ENCODE measurements at places on chromosomes 16 and 17.

GRCh38 chr17:55168958-55169687 is 95.6 kb upstream of the HLF start:
- no peak for DNase-seq

DNA sequence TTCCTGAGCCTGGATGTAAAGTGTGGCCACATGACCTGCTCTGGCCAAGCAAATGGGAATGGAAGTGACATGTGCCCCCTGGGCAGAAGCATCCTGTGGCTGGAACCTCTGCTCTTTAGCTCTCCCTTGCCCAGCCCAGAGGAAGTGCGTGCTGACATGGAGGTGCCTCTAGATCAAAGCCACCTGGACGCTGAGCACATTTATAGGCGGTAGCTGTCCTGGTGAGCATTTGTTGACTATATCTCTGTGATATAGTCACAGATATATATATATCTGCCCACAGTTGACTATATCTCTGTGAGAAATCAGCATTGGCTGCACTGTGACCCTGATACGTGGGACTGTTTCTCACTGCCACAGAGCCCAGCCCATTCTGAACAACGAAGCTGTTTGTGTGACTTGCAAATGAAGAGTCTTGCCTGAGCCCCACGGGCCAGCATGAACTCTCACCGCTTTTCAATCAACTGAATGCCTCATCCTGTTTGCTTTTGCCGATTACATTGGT is 118.8 kb downstream of the C16orf95 start:
- DNase-seq = no peak

DNA sequence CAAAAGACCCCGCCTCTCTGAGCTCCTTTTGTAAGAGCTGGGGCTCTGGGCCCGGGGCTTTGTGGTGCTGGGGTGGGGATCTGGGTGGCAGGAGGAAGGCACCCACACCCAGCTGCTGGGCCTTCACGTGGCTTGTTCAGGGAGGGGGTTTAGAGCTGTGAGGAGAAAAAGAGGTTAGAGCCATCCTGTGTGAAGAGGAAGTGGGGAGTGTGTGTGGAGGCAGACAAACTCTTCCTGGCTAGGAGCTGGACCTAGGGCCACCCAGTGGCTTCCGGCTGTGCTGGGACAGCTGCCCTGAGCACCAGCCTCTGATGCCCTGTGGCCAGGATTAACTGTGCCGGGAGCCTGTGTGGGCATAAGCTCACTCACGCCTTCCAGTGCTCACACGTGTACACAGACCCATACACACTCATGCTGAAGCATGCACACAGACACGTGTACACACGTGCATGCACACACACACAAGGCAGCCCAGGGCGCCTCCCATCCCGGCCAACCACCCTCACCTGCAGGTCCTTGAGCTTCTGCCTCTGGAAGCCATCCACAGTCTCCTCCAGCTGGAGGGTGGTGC is 7.4 kb downstream of the CIBAR2 start:
- DNase-seq = peak; percentile 6

GRCh38 chr17:66255112-66255511 is 25.9 kb upstream of the APOH start:
- DNase-seq = peak; percentile 81

GRCh38 chr16:48517493-48517892 is 92.5 kb downstream of the N4BP1 start:
- no peak for DNase-seq

DNA sequence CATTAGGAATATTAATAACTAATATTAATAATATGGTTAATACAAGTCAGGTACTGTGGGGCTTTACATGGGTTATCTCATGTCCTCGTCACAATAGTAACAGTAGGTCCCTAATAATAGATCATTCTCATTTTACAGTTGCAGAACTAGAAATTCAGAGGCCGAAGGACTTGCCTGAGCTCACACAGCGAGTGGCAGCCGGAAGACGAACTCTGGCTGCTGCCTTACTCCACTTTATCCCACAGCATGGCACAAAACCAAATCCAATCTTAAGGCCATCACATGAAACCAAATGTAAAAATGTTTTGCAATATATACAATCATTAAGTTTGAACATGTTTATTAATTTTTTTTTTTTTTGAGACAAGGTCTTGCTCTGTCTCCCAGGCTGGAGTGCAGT is 13.6 kb downstream of the GNA13 start:
- no peak for DNase-seq

DNA sequence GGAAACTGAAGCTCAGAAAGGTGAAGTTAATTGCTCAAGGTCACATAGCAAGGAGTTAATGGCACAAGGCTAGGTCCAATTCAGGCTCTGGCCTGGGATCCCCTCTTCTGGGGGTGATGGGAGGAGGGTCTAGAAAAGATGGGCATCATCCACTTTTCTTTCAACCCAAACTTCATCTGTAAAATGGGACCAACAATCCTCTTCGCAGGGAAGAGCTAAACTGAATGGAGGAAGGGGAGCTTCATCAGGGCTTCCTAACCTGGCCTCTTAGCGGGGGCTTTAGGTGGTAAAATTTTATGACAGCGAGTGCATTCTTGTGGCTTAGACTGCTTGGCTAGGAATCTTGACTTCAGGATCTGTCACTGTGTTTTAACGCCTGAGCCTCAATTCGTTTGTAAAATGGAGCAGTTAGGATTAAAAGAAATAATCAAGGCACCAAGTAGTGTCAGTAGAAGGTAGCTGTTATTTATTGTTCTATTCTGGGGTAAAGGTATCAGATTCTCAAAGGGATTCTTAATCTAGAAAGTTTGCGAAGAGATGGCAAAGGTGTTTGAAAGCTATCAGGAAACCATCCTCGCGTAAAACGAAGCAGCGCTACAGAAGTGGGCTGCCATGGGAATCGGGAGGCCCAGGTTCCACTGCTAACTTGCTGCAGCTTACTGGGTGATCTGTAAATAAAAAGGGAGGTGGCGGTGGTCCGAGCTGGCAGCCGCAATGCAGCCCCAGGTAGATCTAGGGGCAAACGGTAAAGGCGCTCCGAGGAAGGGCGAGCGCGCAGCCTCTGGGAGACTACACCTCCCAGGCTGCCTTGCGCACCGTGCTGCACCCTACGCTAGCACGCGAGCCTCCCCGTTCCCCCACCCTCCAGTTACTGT is 1.5 kb upstream of the SRCAP start:
- no peak for DNase-seq

DNA sequence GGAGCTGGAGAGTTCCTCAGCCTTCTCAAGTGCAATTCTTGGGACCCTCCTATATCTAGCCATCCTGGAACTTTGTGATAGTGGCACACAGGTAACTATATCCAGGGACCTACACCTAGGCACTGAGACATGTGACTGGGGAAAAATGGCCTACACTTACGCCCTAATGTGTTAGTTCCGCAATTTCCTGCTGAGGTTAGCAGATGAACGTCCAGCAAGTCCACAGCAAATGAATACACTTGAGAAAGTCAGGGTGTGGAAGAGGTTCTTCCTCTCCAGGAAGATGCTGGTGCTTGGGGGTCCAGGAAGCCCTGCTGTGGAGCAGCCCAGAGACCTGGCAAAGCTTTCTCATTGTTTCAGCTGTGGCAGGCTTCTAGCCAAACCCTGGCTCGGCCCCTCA is 20.8 kb downstream of the PIK3R5 start:
- DNase-seq = no peak

DNA sequence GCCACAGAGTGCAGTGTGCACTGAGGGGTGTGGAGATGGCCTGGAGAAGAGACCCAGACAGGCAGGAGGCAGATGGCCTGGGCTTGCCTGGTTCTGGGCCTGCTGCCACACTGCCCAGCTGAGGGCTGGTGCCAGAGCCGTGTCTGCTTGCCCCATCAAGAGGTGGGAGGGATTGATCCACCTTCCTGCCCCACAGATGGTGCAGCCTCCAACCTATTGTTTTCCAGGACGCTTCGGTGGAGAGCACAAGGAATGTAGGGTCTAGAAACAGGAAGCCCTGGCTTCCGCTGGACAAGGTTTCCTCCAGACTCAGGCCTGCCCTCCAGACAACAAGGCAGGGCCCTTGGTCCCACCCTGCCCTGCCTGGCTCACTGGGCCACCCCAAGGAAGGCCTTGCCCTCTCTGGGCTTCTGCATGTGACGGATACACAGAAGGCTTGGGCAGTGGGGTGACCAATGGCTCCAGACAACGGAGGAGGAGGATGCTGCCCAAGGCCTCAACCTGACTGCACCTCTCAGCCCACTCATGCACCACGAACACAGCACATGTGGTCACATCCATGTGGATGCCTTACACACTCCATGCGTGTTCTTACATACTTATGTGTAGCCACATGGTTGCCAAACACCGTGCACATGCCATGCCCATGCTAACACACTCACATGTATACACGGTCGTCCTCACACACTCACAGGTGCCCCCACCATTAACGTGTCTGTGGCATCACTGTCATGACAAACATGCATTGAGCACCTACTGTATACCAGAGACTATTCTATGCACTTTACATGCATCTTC is 6.5 kb upstream of the CDH5 start:
- DNase-seq = no peak

DNA sequence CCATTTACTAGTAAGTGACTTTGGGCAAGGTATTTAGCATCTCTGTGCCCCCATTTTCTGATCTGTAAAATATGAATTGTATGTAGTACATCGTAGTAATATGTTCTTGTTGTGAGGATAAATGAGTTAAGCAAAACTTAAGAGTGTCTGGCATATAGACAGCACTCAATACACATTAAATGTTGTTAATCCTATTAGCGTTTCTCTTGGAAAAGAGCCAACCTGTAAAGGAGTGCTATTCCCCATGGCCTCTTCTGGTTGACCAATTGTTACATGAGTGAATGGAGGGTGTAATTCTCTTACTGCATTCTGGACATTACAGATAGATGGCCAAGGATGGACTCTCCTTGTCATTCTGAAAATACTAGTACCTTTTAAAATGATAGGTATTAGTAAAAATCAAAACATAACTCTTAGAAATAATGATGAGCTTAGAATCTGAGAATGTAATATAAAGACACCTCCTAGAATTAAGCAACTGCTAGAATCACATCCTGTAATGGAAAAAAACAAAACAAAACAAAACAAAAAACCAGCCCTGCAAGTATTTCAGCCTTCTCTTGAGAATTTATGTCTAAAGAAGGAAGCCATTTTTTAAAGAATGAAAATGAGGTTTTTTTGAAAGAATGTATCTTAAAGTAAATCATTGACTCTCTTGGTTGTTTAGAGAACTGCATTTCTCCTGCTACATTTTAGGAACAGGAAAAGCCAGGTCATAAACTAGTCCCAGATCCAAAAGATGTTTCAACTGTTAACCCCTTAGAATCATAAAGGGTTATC is 30.5 kb downstream of the IQCK start:
- no peak for DNase-seq

DNA sequence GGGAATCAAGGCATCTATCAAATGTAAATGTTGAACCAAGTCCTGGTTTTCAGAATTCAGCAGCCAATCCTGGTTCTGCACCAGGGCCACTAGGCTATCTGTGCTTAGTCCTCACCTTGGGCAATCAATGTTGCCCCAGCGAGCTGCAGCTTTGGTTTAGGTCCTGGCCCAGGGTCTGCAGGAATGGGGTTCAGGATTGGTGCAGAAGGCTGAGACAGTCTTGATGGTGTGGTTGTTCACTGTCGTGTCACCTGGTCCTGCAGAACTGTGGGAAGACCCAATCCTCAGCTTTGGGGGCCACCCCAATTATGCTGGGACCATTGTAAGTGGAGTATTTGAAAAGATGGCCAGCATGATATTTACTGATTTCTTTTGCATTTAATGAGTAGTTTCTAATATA is 10.6 kb downstream of the TERF2IP start:
- DNase-seq = no peak

DNA sequence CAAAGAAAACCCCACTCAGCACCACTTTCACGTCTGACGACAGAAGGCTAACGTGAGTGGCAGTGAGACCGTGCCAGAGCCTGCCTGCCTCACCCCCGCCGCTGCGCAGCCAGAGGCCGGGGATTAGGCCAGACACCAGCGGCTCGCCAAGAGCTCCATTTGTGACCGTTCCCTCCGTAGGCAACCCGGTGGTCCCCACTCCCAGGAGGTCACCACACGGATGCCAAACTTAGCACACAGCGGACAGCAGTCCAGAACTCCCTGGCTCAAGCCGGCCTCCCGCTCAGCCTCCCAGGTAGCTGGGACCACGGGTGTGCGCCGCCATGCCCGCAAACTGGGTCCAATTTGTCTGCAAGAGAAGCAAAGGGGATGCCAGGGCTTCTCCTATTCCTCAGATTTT is 104.6 kb downstream of the ANKRD11 start:
- DNase-seq = no peak

DNA sequence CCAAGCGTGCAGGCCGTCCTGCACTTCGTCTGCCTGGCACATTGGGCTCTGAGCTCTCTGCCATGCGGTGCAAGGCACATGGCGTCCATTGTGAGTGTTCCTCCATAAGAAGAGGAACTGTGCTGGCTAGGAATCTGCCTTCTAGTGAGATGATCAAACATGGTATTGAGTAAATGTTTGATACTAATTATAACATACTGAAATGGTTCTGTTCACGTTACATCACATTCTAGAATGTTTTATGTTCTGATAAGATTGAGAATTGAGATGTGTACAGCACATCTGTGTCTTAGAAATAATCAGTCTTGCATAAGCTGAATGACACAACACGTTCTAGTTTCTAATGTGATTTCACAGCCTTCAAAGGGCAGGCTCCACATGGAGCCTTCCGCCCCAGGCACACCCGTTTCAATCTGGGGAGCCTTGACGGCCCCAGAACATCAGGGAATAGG is 42.9 kb downstream of the USP10 start:
- DNase-seq = no peak

DNA sequence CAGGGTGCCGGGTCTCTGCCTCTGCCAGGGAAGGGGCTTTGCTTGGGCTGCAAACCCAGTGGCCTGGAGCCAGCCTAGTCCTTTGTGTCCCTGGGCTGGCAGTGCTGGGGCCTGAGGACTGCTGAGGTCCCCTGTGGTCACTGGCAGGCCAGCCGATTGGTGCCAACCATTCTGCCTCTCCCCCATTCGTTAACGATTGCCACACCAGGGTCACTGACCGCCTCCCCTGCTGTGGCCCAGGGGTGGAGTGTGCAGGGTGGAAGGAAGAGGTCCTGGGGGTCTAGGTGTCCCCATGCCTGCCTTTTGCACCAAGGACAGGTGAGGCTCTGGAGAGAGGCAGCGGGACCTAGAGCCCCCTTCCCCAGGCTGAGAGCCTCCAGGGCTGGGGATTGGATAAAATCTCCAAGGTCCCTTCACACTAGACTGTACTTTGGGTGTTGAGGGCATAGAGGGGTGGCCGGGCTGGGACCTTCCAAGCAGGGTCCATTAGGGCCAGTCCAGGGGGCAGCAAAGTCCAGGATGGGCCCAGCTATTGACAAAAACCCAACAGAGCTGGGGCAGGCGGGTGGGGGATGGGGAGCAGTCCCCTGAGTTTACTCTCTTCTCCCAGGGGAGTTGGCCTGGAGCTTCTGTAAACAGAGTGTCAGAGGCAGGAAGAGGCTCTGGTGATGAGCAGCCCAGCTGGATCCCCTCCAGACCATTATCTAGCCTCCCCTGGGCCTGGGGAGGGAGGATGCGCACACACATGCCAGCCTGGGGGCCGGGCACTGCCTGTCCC is 1.1 kb downstream of the VASN start:
- DNase-seq = no peak

Data from activated CD4-positive, alpha-beta T cell treated with anti-CD3 and anti-CD28 coated beads, Interleukin-2, Interleukin-4, amounts not matched to agents 100 ng/mL and 50 ng/mL, durations not matched to agents 16 hours and 8 hours (primary cell).